ENCODE measurements at places on chromosomes 3 and 15.

GRCh38 chr3:178551916-178552321 lies 15.7 kb downstream of the KCNMB2 start:
- DNase-seq, result no peak

- DNase-seq, result no peak
These were observed 72.8 kb downstream of the CD200R1L start for GRCh38 chr3:112773864-112774263.

DNA sequence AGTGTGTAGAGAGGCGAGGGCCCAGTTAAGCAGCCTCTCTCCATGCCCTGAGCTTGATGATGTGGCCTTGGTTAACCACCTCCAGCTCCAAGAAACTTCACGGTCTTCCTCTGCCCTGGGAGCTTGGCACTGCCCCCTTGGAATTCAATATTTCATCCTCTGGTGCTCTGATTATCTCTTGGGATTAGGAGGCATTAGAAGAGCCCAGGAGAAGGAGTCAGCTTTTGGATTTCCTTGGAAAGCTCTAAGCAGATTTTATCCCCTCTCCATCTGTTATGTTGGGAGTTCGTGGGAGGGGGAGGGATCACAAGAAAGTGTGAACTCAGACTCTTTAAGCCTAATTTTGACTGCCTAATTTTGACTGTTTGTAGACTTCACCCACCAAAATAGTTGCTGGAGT lies 132.7 kb upstream of the AGBL1 start:
- no peak for DNase-seq

GRCh38 chr3:139319428-139320402 lies 24.1 kb upstream of the MRPS22 start:
- DNase-seq, result no peak

- DNase-seq, result peak; percentile 87
These were observed 72.6 kb upstream of the ZBED2 start for GRCh38 chr3:111667621-111668239.

- DNase-seq, result no peak
These were observed 219.3 kb upstream of the TTC14 start for GRCh38 chr3:180382638-180383180.

- no peak for DNase-seq
These were observed 135.4 kb downstream of the UACA start for GRCh38 chr15:70627734-70628548.

DNA sequence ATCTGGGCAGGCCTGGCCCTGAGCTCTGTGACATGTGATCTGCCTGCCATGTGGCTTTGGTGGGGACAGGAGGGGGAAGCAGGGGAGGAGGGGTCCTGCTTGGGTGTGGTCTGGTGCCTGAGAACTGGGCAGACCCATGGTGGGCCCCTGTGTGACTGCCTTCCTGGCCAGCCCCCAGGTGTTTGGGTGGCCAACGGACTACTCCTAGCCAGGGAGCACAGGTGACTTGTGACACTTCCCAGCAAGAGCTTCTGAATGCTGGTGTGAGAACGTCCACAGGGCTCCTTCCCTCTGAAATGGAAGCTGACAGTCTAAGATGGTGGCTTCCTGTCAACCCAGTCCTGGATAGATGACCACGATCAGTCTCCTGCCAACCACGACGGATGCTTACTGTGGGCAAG lies 136.1 kb upstream of the MEF2A start:
- DNase-seq, result no peak

- no peak for DNase-seq
These were observed 101.5 kb downstream of the RBMS3 start for GRCh38 chr3:29382409-29382808.

GRCh38 chr3:155411500-155412223 lies 118.2 kb upstream of the STRIT1 start:
- no peak for DNase-seq

- no peak for DNase-seq
These were observed 102.5 kb upstream of the ICE2 start for GRCh38 chr15:60581485-60581884.

GRCh38 chr3:194296454-194297263 lies 54.5 kb downstream of the CPN2 start:
- no peak for DNase-seq

DNA sequence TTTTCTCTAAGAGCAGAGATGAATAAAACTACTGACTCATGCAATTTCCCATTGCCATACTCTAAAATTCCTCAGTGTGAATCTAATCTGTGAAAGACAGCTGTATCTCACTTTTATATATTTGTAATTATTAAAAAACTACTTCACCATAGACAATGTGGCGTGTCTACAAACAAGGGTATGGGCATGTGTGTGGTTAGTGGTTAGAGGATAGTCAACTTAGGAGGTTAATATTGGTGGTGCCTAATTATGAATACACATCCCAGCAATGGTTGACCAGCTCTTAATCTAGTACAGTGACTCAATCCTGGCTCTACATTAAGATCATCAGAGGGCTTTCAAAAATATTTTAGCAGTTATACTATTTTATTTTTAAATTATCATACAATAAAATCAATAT lies 94.5 kb downstream of the GOLIM4 start:
- no peak for DNase-seq

- no peak for DNase-seq
These were observed 47.4 kb upstream of the WNT7A start for GRCh38 chr3:13927295-13927694.

- DNase-seq, result no peak
These were observed 227.8 kb downstream of the UBE2E2 start for GRCh38 chr3:23430781-23431398.

GRCh38 chr3:32758375-32758753 lies 59.4 kb upstream of the TRIM71 start:
- no peak for DNase-seq

GRCh38 chr3:48405971-48406370 lies 23.9 kb downstream of the PLXNB1 start:
- DNase-seq, result no peak

DNA sequence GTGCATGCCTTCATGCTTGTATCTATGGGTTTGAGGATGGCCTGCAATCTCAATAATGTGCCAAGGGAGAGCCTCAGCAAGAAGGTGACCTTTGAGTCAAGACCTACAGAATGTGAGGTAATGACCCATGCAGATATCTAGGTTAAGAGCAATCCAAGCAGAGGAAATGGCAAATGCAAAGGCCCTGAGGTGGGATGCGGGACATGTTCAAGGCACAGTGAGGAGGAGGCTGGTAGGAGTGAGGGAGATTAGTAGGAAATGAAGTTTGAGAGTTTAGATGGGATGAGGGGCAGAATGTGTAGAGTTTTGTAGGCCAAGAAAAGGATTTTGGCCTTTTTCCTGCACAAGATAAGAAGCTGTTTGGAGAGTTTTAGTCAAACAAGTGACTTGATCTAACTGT lies 4.7 kb upstream of the MAP2K5 start:
- DNase-seq, result no peak

- no peak for DNase-seq
These were observed 33.9 kb downstream of the FSTL1 start for GRCh38 chr3:120416868-120417267.

- no peak for DNase-seq
These were observed 265.9 kb upstream of the SUCLG2 start for GRCh38 chr3:67920311-67920710.

DNA sequence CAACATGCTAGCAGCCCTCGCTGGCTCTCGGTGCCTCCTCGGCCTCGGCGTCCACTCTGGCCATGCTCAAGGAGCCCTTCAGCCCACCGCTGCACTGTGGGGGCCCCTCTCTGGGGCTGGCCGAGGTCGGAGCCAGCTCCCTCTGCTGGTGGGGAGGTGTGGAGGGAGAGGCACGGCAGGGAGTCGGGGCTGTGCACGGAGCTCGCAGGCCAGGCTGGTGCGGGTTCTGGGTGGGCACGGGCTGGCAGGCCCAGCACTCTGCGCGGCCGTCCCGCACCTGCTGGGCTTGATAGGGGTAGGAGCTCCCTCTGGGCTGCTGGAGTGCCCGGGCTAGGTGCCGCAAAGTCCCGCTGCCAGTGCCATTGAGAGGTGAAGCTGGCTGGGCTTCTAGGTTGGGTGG lies 251.0 kb downstream of the SQOR start:
- DNase-seq, result no peak

- DNase-seq, result no peak
These were observed 149.5 kb downstream of the TBC1D5 start for GRCh38 chr3:17592956-17593355.

GRCh38 chr3:20682573-20682972 lies 496.6 kb upstream of the SGO1 start:
- no peak for DNase-seq

- DNase-seq, result no peak
These were observed 5.3 kb upstream of the CTDSPL start for GRCh38 chr3:37856381-37856780.

- DNase-seq, result no peak
These were observed 319 bp upstream of the TP63 start for GRCh38 chr3:189630767-189631372.

- DNase-seq, result no peak
These were observed 212.6 kb downstream of the ZNF621 start for GRCh38 chr3:40737343-40737742.

GRCh38 chr3:112013058-112013783 lies 14.5 kb downstream of the TAGLN3 start:
- peak; percentile 38 for DNase-seq

- no peak for DNase-seq
These were observed 241.0 kb upstream of the NR2F2 start for GRCh38 chr15:96089405-96090058.

DNA sequence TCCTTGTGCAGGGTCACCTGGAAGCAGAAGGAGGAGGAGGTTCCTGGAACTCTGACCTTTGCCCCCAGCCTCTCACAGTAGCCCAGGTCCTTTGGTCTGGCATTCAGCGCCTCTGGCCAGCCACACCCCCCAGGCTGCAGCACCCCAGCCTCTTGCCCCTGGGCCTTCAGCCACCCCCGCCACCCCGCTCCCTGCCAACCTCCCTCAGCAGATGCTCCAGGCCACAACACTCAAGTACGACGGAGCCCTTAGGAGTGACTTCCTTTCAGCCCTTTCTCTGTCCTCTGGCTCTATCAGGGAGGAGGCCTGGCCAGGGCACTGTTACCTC lies 45.2 kb downstream of the GRIP2 start:
- DNase-seq, result no peak

DNA sequence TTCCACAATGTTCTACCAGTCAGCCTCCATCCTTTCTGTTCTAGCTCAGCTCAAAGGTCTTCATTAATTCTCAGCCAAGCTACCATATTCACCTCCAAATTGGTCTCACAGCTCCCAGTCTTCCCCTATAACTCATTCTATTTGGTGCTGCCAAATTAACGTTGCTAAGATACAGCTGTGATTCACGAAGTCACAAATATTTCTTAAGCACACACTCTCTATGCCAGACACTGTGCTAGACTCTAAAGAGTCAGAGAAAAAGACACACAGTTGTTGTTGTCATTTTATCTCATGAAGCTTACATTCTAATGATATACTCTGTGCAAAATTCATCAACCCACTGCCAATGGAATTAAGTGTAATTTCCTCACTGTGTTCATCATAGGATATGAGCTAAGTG lies 102.8 kb downstream of the FRMD5 start:
- DNase-seq, result no peak

DNA sequence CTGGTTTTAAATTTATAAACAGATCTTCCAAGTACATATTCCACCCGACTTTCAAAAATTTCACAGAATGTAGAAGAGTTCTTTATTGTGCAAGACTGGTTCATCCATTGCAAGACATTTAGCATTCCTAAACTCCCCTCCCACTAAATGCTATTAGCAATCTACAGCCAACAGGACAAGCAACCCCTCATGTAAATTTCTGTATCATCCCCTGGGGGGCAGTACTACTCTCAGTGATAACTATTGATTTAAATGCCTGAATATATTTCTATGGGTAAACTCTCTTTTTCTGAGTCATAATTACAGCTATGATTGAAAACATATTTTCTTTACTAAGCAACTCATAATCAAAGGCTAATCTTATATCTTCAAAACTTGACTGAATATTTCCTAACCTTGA lies 10.7 kb upstream of the SLC15A2 start:
- DNase-seq, result no peak

DNA sequence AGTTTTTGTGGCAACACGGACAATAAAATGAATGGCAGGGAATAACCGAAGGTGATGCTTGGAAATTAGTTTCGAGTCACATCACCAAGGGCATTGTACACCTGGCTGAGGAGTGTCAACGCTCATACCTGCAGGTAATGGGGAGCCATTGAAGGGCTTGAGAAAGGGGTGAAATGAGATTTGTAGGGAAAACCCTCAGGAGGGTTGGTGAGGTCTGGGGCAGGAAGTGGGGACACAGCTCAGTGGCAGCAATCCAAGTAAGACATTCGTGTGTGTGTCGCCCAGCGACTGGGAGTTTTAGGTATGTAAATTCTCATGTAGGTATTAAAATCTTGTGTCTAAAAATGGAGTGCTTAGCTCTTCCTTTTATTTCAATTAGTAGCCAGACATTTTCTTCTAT lies 14.3 kb downstream of the PARP14 start:
- no peak for DNase-seq

GRCh38 chr15:32117122-32117521 lies 86.8 kb downstream of the CHRNA7 start:
- no peak for DNase-seq

DNA sequence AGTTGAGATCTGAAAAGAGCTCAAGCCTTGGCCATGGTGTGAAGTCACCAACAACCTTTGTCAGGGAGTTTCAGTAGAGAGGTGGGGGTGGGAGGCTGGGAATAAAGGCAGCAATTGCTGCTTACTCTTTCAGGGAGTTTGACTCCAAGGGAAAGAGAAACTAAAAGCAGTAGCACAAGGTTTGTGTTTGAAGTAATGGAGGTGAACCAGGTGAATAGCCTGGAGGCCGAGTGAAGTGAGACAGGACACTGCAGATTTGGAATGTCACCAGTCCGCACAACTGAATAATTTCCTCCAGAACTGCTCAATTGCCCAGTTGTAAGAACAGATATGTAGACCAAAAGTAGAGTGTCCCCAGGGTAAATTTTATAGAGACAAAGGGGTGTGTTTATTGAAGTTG lies 44.1 kb downstream of the CD86 start:
- DNase-seq, result no peak

DNA sequence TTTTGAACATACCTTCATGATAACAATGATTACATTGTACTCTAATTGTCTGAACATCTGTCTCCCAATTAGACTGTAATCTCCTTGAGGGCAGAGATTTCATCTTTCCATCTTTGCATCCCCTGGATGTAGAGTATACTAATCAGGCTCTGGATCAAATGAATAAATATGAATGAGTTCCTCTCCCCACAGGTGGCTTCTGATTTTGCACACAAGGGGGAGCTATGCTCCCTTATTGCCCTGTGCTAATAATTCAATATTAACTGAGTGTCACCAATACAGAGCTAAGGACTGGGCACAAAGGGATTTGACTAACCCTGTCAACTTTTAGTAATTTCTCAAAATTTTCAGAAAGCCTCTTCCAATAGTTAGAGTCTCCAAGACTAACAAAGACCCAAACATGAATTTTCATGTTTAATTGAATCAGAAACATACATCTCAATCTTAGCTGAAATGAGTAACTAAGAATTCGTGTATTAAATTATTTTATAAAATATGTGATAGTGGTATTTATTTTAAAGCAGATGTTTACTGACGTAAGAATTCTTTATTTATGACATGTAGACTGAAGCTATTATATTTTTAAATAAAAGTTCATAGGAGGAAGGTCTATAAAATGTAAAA lies 3.0 kb downstream of the DUOXA1 start:
- DNase-seq, result no peak
